Progenitor cell of endocrine pancreas (in vitro differentiated cells): ENCODE measurements at places on chromosomes 3 and 15.

- DNase-seq = no peak
- peaks cover 13% of the 10 kb centered on the region for H3K4me1 ChIP-seq
- no peaks in the 10 kb centered on the region for H3K27me3 ChIP-seq
- H3K27ac ChIP-seq = peak overlapping the region; percentile 65
- H3K36me3 ChIP-seq = peaks cover 1% of the 10 kb centered on the region
Measured at GRCh38 chr3:151196434-151196833, 6.6 kb downstream of the GPR171 start.

GRCh38 chr15:33797651-33798050 lies 170.6 kb upstream of the CHRM5 start:
- DNase-seq = no peak
- H3K4me3 ChIP-seq = no peak overlapping the region
- H3K27me3 ChIP-seq = no peaks in the 10 kb centered on the region
- H3K27ac ChIP-seq = no peak overlapping the region

DNA sequence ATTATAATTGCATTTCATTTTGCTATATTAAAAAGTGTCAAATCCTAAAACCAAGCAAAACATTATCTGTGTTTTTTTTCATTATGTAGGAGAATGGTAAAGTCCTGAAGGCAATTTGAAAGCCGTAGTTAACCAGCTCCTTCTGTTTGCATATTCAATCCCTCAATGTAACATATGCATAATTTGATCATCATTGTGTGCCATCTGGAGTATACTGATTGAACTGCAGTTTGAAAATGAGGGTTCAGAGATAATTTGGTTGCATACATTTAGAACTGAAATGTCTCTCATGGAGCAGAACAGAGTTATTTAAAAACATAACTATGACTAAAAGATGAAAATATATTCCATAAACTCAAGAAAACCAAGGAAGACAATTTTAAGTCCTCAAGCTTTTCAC lies 518.6 kb downstream of the GBE1 start:
- H3K4me3 ChIP-seq = no peak overlapping the region
- no peak for DNase-seq
- H3K27ac ChIP-seq = no peak overlapping the region

DNA sequence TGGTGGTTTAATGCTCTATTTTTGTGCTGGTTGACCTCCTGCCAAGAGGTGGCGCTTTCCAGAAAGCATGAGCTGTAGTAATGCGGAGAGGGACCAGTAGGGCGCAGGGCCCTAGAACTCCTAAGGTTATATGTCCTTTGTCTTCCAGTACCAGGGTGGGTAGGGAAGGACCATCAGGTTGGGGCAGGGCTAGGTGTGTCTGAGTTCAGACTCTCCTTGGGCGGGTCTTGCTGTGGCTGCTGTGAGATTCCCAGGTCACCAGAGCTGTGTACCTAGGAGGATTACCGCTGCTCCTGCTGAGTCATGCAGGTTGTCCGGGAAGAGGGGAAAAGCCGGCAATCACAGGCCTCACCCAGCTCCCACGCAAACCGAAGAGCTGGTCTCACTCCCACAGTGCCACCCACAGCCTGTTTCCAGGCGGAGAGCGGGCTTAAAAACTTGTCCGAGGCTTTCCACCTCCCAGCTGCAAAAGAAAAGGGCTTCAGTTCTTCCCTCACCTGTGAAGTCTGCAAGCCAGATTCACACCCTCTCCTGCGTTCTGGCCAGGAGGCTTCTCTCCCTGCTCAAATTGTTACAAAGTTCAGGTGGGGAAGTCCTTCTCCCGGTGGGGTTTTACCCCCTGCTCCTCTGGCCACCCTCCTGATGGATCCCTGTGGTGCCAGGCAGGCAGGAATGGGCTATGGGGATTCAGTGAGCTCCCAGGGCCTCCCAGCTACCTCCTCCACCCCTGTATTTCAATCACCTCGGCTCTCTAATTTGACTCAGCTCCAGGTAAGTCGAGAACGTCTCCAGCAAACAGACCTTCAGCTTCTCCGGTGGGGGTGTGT lies 37.7 kb upstream of the BCHE start:
- H3K4me1 ChIP-seq = no peaks in the 10 kb centered on the region
- H3K4me3 ChIP-seq = no peak overlapping the region
- no peaks in the 10 kb centered on the region for H3K27me3 ChIP-seq
- no peaks in the 10 kb centered on the region for H3K36me3 ChIP-seq
- H3K27ac ChIP-seq = peak overlapping the region; percentile 42
- no peak for DNase-seq

DNA sequence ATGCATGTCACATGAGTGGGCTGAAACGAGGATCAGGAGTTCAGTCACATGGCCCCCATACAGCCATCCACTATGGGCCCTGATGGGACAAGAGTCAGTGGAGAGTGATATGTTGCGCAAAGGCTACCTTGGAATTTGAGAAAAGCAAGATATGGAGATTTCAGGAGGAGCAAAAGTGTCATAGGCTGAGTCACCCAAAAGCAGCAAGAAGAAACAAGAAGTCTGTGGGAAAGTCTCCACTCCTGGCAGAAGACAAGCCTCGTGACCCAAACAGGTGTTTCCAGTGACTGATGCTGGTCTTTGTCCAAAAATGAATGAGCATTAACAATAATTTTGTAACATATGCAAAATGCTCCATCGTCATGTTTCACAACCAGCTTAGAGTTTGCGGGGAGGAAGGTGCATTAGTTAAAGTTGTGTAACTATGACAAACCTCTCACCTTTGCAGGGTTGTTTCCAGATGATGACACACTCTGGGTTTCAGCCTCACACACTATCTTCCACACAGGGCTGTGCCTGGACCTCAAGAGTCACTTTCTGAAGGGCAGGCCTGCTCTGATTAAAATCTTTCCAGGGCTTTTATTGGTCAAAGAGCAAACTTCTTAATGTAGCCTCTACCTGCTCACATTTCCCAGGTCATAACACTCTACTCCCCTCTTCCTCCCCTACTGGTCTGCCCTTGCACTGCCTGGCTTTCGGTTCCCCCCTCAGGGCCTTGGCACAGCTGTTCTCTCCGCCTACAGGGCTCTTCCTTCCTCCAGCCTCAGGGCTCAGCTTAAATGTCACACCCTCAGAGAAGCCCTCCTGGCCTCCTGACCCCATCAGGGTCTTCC lies 3.9 kb upstream of the DNASE1L3 start:
- H3K27me3 ChIP-seq = peaks cover 18% of the 10 kb centered on the region
- H3K4me3 ChIP-seq = no peak overlapping the region

GRCh38 chr15:67736810-67737209 lies 88.5 kb upstream of the SKOR1 start:
- no peaks in the 10 kb centered on the region for H3K27me3 ChIP-seq
- H3K27ac ChIP-seq = no peak overlapping the region
- no peak for DNase-seq

DNA sequence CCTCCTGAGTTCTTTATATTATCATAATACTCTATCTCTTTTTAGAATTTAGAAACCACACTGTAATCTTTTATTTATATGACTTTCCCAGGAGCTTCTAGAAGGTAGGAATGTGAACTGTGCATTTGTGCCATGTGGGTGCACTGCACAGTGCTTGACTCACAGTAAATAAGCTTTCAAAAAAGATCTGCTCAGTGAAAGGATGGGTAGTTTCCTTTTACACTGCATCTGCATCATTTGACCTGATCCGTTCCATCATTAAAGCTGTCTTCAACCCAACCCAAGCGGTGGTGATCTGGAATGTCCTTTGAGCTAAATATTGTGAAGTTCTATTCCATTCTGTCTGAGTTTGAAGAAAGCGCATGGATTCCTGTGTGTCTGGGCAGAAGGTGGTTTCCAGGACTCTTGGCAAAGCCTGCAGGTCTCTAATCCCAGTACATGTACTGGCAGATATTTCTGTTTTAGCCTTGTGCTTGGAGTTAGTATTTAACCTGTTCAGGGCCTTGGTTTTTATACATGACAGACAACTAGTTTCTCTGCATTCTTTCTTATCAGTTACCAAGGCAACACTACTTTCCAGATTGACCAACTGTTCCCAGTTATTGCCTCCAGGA lies 96.7 kb downstream of the DHX30 start:
- peak overlapping the region; percentile 29 for H3K4me3 ChIP-seq
- no peaks in the 10 kb centered on the region for H3K27me3 ChIP-seq
- H3K4me1 ChIP-seq = peaks cover 48% of the 10 kb centered on the region
- peaks cover 15% of the 10 kb centered on the region for H3K36me3 ChIP-seq
- H3K27ac ChIP-seq = peak overlapping the region; percentile 93
- DNase-seq = no peak

GRCh38 chr3:46299608-46300460 lies 54.1 kb upstream of the CCR2 start:
- H3K4me1 ChIP-seq = no peaks in the 10 kb centered on the region
- DNase-seq = no peak
- H3K4me3 ChIP-seq = no peak overlapping the region
- no peaks in the 10 kb centered on the region for H3K36me3 ChIP-seq
- peaks cover 20% of the 10 kb centered on the region for H3K27me3 ChIP-seq
- H3K27ac ChIP-seq = no peak overlapping the region
